NCI-H446 (cell line): ENCODE measurements at places on chromosomes 6 and 20.
A peak's percentile ranks its signal among the peaks of the same experiment; 100 is the strongest.

- DNase-seq: no peak
These were observed 58.0 kb downstream of the JARID2 start for GRCh38 chr6:15303920-15304291.

- no peak for DNase-seq
These were observed 35.3 kb upstream of the APCDD1L start for GRCh38 chr20:58550275-58551059.

DNA sequence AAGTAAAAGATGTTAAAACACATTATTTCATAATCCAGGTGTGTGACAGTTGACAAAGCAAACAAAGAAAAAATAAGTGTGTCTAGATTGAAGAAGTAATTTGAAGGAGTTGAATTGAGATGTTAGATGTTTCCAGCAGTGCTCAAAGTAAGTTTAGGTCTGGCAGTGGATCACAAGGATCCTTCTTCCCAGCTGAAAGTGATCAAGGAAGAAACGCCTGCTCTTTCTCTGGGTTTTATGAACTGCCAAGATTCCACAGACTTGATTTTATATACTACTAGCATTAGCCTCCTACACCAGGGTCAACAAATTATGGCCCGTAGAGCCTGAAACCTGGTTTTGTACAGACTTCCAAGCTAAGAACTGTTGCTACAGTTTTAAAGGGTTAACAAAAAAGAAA, 30.3 kb downstream of the STX7 start:
- DNase-seq: no peak

- DNase-seq: no peak
These were observed 243.2 kb downstream of the ARID1B start for GRCh38 chr6:157020398-157020797.

- DNase-seq: no peak
These were observed 286.6 kb downstream of the KIF16B start for GRCh38 chr20:16286601-16287000.

DNA sequence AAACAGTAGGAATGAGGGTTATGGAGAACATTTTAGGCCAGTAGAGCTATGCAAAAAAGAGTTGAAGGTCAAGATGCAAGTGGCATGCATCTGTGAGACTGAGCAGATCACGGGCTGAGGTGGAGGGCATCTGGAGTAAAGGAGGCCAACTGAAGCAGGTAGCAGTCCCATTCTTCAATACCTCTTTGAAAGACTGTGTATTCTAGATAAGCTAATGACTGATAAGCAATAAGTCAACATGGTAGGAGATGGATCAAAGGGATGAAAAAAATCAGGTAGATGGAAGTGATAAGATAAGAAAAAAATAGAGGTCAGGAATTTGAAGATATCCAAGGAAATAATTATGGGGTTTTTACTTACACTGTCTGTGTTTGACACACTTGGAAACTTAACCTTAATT, 55.6 kb downstream of the ARMC2 start:
- DNase-seq: no peak

- DNase-seq: no peak
These were observed 458.3 kb upstream of the MAP3K7 start for GRCh38 chr6:91045161-91045560.

DNA sequence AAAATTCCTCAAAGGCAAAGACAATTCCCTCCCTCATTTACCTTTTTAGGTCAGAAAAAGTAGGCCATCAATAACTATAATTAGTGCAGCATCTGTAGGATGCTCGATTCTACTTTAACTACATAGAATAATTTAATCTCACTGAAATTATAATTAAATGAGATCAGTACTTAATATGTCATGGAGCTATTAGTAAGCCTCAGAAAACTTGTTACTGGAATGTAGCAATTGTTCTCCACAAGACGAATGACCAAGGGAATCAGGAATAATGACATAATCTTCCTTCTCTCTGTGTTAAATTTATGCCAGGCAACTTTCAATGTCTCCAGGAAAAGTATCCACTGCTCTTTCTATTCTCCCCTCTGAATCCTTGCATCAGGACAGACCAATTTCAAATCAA, 34.1 kb downstream of the SESN1 start:
- no peak for DNase-seq

GRCh38 chr6:25998379-25998778, 35.8 kb downstream of the TRIM38 start:
- DNase-seq: no peak

- no peak for DNase-seq
These were observed 26.4 kb upstream of the FAM83C start for GRCh38 chr20:35318502-35319157.

DNA sequence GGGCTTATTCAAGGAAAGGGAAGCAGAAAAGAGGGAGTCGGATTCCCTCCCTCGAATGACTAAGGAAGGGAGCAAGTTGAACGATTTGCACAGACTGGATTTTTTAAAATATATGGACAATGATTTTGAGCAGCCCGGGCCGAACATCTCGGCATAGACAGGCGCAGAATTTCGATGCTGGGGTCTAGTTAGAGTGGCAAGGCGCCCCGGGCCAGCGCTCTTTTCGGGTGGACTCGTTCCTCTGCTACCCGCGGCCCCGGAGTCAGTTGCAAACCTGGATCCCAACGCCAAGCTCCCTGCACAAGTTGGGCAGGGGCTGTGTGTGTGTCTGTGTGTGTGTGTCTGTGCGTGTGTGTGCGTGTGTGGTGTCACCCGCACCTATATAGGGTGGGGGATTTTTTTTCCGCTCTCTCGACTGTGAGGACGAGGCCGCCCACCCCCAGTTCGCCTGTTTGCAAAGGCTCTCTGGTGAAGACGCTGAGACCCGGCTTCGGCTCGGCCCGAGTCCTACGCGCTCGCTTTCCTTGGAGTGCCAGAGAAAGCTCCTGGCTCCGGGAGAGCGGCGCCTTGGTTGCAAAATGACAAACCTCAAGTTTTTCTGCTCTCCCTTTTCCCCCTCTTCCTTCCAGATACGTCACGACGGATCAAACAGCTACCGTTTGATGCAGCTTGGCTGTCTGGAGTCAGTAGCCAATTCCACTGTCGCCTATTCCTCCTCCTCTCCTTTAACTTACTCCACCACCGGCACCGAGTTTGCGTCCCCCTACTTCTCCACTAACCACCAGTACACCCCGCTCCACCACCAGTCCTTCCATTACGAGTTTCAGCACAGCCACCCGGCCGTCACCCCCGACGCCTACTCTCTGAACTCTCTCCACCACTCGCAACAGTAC, 1.4 kb downstream of the TFAP2D start:
- no peak for DNase-seq

DNA sequence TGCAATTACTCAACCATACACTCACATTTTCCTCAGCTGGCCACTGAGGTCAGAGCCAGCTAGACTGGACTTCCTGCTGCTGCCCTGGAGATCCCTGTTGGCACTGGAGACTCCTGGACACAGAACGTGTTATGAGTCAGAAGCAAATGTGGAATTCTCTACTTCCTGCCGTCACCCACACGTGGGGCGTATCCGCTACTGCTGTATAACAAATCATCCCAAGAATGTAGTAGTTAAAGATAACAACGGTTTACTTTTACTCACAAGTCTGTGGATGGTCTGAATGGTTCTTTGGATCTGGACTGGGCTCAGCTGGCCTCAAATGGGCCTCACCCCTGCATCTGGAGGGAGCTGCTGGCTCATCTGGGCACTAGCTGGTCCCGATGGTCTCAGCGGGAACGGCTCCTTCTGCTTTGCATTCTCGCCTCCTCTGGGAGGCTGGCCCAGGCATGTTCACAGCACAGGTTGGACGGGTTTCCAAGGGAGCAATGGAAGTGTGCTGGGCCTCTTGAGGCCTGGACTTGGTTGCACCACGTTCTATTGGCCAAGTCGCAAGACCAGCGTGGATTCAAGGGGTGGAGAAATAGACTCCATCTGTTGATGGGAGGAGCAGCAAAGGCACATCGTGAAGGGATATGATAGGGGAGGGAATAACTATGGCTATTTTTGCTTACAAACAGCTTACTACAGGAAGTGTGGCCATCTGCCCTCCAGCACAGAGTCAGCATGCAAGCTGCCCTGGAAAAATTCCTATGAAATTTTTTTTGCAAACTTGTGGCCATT, 118.5 kb downstream of the SNX5 start:
- DNase-seq: no peak

GRCh38 chr6:45971287-45971686, 44.4 kb downstream of the CLIC5 start:
- no peak for DNase-seq

GRCh38 chr6:8000636-8001035, 63.6 kb downstream of the BLOC1S5 start:
- no peak for DNase-seq

DNA sequence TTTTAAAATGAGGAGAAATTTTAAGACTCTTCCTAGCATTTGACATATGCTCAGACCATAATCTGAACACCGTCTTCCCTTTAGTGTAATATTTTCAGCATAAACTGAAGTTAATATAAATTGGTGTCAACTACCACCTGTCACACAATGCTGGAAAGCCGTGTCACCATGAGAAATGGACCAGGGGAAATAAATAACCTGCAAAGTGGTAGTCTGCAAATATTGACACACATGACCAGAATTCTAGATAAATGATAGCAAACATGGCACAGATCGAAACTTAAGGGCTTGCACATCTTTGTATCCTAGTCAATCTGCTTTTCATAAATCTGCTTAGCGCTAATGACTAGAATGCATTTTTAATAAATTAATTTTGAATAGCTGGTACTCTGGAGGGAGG, 191.9 kb downstream of the CD83 start:
- DNase-seq: no peak

GRCh38 chr20:34042262-34042661, 48.6 kb downstream of the RALY start:
- DNase-seq: no peak

DNA sequence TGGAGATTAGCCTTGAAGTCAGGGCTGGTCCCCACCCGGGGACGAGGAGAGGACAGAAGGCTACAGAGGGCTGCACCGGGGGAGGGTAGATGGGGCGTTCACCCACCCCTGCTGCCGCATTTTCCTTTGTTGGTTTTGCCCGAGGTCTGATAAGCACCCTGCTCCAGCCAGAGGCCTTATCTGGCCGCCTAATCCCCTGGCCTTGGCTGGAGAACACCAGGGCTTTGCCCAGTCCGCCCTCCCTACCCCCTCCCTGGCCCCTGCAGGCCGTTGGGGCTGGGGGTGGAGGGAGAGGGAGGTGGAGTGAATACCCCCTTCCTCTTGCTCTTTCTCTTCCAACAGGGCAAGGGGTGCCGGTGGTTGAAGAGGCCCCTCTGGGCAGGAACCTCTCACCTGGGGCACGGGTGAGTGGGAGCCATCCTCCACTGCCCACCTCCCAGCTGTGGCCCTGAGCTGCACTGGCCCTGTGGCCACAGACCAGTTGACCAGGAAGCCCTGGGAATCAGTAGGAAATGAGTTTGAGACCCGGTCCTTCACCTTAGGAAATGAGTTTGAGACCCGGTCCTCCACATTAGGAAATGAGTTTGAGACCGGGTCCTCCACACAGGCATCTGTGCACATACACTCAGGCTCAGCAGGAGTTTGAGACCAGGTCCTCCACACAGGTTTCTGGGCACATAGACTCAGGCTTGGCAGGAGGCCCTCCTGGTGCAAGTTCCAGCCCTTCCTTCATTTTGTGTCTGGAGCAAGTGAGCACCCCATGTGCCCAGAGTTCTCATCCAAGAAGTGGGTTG, 12.0 kb upstream of the GATA5 start:
- no peak for DNase-seq

DNA sequence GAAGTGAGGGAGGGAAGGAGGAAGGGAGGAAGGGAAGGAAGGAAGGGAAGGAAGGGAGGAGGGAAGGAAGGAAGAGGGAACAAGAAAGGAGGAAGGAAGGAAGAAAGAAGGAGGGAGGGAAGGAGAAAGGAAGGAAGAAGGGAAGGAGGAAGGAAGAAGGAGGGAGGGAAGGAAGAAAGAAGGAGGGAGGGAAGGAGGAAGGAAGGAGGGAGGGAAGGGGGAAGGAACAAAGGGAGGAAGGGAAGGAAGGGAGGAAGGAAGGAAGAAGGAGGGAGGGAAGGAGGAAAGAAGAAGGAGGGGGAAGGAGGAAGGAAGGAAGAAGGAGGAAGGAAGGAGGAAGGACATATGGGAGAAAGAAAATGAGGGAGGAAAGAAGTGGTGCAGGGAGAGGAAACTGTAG, 184.7 kb upstream of the PMEPA1 start:
- no peak for DNase-seq

DNA sequence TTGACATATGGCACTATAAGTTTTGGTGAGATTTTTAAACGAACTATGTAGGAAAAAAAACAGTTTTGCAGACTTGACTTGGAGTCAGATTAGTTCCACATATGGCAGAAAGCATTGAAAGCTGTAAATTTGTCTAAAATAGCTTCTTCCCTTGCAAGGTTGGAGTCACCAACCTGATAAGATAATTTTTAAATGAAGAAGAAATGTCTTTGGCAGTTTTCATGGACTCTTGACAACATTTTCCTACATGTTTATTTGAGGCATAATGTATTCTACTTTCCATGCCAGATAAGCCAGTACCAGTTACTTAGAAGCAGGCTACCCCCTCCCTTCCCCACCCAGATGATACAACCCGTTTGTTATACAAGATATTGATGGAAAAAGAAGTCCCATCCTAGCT, 5.2 kb downstream of the KLHL32 start:
- DNase-seq: no peak

DNA sequence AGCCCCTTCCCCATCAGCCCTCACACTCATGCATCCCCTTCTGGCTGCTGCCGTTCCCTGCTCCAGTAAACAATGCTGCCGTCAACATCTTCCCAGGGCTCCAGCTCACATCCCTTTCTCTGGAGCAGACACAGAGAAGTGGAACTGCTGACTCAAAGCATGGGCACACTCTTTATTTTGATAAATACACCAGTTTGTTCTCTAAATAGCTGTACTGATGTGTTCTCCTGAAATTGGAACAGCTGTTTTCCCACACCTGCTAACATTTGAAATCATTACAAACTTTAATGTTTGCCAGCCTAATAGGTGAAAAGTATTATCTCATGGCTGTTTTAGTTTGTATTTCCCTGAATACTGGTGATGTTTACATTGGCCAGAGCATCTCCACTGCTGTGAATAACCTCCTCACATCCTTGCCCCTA, 102.1 kb upstream of the NXT1 start:
- DNase-seq: no peak

GRCh38 chr20:4369798-4370124, 351.9 kb upstream of the PRND start:
- DNase-seq: no peak

GRCh38 chr6:20574355-20574754, 40.1 kb downstream of the CDKAL1 start:
- DNase-seq: no peak

- peak; percentile 9 for DNase-seq
These were observed at the start of gene VSTM2L for GRCh38 chr20:37902504-37903313. Gene VSTM2L, plus strand, starts transcription at chr20:37903127. Its CDS starts 224 bp downstream, at chr20:37903351.

- no peak for DNase-seq
These were observed 160.4 kb downstream of the TASP1 start for GRCh38 chr20:13478366-13478765.

- no peak for DNase-seq
These were observed 78.3 kb downstream of the PERP start for GRCh38 chr6:138028893-138029292.

- no peak for DNase-seq
These were observed 57.1 kb upstream of the NNAT start for GRCh38 chr20:37463726-37464494.

GRCh38 chr20:58721951-58722778, 29.6 kb downstream of the NPEPL1 start:
- no peak for DNase-seq
